ENCODE measurements at places on chromosomes 7 and 10.

GRCh38 chr7:47380325-47381133 is 201.4 kb downstream of the TNS3 start:
- no peak for DNase-seq

GRCh38 chr10:86178401-86179152 is 188.0 kb downstream of the GRID1 start:
- no peak for DNase-seq

DNA sequence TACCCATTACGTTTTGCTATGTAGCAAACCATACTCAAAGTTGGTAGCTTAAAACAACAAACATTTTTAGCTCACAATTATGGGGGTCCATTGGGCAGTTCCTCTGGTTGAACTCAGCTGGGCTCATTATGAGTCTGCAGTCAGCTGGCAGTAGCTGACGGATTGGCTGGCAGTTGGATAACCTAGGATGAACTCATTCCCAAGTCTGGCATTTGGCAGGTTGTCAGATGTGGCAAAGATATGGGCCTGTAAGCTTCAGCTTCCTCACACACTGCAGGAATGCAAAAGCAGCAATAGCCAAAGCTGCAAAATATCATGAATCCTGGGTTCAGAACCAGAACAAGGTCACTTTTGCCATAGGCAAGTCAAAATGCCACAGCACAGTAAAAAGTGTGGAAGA is 412.2 kb upstream of the SORCS1 start:
- DNase-seq: no peak

DNA sequence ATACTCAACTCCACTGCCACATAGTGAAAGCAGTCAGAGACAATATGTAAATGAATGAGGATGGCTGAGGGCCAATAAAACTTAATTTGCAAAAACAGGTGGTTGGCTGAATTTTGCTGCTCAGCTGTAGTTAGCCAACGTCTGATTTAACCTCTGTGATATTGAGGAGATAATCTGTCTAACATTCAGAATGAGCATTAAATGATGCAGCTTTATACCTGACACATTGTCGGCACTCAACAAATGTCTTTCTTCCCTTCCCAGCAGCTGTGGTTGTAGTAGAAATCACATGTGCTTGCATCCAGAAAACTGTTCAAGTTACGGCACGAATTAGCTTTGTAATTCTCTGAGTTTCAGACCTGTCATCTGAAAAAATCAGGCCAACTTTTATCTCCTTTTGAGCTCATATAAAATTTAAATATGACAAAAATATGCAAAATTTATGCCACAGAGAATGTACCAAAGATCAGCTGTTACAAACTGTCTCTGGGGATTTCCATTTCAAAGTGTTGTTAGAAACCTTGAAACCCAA is 1239.7 kb downstream of the GATA3 start:
- no peak for DNase-seq

All from stimulated activated CD4-positive, alpha-beta T cell treated with anti-CD3 and anti-CD28 coated beads, Interleukin-1b, Interleukin-23, amount 100 ng/mL, for 24 hours (primary cell).